ENCODE measurements at places on chromosomes 6 and 20. TPM values are rescaled to one million over a fixed set of nuclear protein-coding genes. Genes with fewer than 3 reads are reported as not detected.

The HTR1B gene
- total RNA-seq, result not detected

GRCh38 chr6:52098721-52099120, 11.3 kb upstream of the PKHD1 start:
- no peak for DNase-seq

- DNase-seq, result peak; percentile 93
Observed at GRCh38 chr6:53335224-53335994, 13.3 kb downstream of the ELOVL5 start.

GRCh38 chr6:40393641-40394040, 193.5 kb downstream of the LRFN2 start:
- no peak for DNase-seq

DNA sequence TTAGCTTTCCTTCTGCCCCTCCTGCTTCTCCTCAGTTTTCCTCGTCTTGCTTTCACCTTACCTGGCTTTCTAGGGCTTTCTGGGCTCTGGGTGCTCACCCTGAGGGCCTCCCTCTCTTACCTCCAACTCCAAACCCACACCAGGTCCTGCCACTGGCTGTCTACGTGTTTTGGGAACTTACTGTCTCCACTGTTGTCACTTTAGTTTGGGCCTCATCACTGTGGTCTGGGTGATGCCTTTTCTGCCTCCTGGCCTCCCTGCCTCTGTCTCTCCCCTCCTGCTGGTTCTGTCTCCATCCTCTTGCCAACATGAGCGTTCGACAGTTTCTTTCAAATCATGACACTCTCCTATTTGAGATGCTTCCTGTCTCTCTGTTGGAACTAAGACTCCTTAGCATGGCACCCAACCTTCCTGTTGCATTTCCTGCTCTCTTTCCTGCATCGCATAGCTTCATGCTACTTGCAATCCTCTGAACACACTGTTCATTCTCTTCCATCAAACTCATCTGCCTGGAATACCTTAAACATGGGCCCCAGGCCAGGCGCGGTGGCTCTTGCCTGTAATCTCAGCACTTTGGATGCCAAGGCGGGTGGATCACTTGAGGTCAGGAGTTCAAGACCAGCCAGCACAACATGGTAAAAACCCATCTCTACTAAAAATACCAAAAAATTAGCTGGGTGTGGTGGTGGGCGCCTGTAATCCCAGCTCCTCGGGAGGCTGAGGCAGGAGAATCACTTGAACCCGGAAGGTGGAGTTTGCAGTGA, 5.5 kb downstream of the CD40 start:
- no peak for DNase-seq

GRCh38 chr6:129317931-129318820, 391.8 kb downstream of the ARHGAP18 start:
- DNase-seq, result no peak

The FAM83C gene
- total RNA-seq, result not detected

The PLCB4 gene
- total RNA-seq, result not detected

DNA sequence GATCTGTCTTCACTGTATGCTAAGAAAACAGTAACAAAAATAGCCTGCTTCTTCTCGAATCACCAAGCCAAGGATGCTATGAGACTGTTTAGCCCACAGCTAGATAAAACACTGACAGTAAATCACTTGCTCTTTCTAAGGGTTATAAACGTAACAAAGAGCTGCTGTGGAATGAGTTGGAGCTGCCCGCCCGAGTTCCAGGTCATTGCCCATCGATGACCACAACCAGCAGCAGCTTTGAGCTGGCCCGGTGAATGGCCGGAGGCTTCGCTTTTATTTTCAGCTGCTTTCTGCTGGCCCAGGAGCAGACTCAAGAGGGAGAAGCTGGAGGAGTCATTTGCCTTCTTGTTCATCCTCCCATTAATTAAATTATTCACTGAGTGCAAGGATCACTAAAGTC, 82.2 kb upstream of the CDH4 start:
- no peak for DNase-seq

The LY6G6C gene
- total RNA-seq, result not detected

DNA sequence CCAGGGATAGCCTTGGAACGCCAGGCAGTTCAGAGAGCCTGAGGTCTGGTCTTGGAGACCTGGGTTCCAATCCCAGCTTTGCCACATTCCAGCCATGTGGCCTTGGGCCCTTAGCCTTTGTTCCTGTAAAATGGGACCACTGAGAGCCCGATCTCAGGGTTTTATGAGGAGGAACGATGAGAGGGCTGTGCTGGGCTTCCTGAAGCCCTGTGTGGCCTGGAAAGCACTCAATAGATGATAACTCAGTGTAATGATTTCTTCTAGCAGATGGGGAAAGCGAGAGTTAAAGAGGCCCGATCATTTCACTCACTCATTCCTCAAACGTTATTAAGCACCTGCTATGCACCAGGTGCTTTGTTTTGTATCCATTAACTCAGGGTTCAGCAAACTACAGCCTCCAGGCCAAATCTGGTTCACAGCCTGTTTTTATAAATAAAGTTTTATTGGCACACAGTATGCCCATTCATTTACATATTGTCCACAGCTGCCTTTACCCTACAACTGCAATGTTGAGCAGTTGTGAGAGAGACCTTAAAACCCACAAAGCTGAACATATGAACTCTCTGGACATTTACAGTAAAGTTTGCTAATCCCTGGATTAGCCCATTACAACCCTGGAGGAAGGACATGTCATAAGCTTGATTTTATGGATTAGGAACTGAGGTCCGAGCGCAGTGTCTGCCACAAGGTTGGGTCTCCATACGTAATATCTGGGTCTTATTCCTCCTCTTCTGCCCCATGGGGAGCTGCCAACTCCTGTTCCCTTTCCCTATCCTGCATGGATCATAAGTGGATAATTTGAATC, 90.4 kb downstream of the CEBPB start:
- no peak for DNase-seq

The FOXC1 gene
- not detected for total RNA-seq

The TSPO2 gene
- total RNA-seq, result not detected

DNA sequence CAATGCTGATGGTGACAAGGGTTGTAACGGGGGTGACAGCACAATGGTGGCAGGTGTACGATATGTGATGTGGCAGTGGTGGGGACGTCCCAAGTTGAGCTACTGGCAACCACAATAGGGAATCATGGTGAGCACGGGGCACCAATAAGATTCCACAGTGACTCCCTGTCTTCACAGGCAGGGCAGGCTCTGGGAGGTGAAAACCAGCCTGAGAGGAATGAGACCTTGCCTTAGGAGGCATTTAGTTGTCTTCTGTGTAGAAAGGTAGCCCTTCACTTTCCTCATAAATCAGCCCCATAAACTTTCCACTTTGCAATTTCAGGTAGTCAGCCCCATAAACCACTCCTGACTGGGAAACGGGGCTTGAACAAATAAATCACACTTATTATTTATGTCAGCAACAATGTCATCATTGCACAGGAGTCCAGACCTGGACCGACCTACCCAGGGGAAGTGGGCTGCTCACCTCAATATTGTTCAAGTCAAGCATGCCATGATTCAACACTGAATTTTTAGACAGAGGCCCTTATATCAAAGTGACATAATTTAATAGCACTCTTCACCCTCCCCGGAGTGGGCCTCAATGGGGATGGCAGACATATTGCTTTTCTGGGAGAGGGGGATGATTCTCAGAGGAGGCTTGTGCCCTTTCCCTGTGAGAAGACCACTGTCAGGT, 150.8 kb downstream of the CDC5L start:
- no peak for DNase-seq

- DNase-seq, result no peak
Observed at GRCh38 chr6:111231090-111231459, 143.8 kb downstream of the SLC16A10 start.

- no peak for DNase-seq
Observed at GRCh38 chr20:52399352-52399751, 207.8 kb upstream of the ZFP64 start.

- peak; percentile 78 for DNase-seq
Observed at GRCh38 chr6:33343953-33344611, 26.5 kb upstream of the ZBTB22 start.

DNA sequence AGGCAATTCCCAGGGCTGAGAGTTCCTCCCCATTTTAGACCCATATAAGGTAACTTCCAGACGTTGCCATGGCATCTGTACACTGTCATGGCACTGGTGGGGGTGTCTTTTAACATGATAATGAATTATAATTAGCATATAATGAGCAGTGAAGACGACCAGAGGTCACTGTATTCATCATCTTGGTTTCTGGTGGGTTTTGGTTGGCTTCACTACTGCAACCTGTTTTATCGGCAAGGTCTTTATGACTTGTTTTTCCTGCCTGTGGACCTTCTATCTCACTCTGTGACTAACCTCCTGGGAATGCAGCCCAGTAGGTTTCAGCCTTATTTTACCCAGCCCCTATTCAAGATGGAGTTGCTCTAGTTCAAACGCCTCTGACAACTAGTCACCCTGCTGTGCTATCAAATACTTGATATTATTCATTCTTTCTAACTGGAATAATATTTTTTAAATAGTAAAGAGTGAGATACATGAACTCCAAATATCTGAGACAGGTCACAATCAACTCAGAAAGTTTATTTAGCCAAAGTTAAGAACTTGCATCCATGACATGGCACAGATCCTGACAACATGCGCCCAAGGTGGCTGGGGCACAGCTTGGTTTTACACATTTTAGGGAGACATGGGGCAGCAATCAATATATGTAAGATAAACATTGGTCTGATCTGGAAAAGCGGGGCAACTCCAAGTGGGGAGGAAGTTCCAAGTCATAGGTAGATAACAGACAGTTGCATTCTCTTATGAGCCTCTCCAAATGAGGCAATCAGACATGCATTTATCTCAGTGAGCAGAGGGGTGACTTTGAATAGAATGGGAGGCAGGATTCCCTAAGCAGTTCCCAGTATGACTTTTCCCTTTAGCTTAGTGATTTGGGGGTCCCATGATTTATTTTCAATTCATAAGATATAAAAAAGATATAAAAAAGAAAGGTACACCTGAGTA, 1.2 kb upstream of the UFL1 start:
- DNase-seq, result peak; percentile 7

DNA sequence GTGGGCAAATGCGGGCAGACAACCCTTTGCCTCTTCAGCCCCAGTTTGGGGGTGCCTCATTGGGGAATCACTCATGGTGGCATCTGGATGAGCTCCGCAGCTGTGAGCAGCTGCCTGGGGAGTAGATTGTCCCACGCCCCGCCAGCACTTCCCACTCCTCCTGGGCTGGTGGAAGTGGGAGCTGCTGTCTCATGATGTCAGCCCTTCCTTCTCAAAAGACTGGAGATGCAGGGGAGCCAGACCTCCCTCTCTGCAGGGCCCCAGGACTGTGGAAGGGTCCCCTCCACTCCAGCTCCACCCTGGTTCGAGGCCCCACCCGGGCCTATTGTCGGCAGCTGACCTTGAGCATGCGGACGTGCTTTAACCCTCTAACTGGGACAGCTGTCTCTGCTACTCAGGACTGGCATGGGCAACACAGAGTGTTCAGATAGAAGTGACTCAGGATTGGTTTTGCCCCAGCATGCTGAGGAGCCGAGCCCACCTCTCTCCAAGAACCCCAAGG, 2.0 kb downstream of the UNC93A start:
- no peak for DNase-seq

The NKX2-2 gene
- total RNA-seq, result not detected

- no peak for DNase-seq
Observed at GRCh38 chr6:46628976-46629375, 23.6 kb downstream of the CYP39A1 start.

DNA sequence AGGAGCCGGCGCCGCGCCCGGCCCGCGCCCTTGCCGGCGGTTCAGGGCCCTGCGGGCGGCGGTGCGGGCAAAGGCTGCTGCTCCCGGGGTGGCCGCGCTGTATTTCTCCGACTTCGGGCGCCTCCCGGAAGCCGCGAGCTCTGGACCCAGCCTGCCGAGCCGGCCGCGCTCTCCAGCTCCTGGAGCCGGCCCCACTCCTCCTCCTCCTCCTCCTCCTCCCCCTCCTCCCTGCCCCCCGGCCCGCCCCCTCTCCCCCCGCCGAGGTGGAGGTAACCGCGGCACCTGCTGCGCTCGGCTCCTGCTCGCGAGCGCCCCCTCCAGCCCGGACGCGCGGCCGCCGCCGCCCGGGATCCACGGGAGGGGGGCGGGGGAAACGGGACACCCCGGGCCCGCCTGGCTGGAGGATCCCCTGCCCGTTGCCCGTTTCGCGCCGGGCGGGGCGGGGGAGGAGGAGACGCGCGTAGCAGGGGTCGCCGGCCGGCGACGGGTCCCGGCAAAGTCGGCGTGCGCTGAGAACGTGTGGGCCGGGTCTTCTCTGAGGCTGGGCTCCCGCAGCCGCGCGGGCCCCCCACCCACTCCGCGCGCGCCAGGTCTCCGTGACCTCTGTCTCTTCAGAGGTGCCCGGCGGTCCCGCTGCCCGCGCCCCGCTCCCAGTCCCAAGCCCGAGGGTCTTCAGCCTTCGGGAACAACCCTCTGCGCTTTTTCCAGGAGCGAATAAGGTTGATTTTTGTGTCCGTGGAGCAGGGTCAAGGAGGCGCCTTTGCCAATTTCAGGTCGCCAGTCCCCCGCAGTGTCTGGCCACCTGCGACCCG, at the start of gene SLC22A23:
Gene SLC22A23 (minus strand): TSS at position 153 of the 812 bp plus-strand sequence. CDS start 491 bp downstream, outside the sequence.
- DNase-seq, result peak; percentile 39

GRCh38 chr6:105726902-105727655, 324.2 kb upstream of the PREP start:
- DNase-seq, result no peak

The EGFL8 gene
- total RNA-seq, result 21.6 TPM

The C20orf202 gene
- not detected for total RNA-seq

DNA sequence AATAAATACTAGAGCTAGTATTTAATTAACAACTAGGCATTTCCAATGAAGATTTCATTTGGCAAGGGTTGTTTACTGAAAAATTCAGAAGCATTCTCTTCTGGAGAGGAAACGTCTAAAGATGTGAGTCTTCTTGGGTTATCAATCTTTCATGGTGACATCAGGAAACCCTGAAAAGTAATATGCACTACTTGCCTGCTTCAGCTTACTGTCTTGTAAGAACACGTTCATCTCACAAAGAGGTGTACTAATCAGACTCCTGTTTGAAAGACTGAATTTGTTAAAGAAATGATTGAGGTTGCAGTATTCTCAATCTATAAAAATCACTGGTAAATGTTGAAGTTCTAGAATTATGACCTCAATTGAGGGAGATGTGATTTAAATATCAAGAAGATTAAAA, 16.9 kb downstream of the PLEKHG1 start:
- no peak for DNase-seq

DNA sequence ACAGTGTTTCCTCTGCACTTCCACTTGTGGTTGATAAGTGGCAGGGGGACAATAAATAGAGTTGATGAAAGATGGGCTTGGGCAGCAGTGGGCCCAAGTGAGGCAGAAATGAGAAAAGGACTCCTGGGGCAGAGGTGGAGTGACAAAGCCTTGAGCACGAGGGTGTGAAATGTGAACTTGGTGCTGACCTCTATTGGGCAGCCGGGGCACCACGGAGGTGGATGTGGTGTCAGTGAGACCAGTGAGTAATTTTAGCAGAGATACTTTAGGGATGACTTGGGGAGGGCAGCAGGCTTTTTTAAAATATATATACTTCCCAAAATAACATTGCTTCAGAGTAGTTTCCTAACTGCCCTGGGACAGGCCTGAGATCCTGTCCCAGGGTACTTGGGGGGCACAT, 30.6 kb upstream of the MYLK2 start:
- DNase-seq, result no peak

The RFX6 gene
- not detected for total RNA-seq

DNA sequence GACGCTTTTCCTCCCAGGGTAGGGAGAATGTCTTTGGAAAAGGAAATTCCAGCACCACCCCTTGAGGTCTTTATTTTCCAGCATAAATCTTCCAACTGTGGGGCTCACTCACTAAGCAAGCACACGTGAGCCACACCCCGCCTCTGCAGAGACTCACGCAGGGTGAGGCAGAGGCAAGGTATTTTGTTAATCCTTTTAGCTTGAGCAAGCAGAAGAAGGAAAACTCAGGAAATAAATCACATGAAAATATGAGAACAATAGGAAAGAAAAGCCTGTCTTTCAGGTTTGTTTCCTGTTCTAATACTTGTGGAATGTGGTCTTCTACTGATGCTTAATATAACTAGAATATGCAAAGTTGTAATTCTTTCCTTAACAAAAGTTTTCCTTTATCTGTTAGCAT, 4.1 kb upstream of the PHACTR2 start:
- DNase-seq, result no peak
